ENCODE measurements at places on chromosomes 6 and 20.

- no peak for DNase-seq
These were observed 61.6 kb upstream of the MRPS10 start for GRCh38 chr6:42279144-42279781.

GRCh38 chr20:46991168-46991567, 96.5 kb downstream of the EYA2 start:
- DNase-seq: no peak

GRCh38 chr6:91464201-91464600, 877.3 kb upstream of the MAP3K7 start:
- no peak for DNase-seq

GRCh38 chr6:48240287-48240686, 129.3 kb upstream of the PTCHD4 start:
- no peak for DNase-seq

Data from NB4 (cell line).